Mesenteric fat pad (tissue), 1 donor: ENCODE measurements at places on chromosomes 5 and 9. TPM values are rescaled to one million over a fixed set of nuclear protein-coding genes. Genes with fewer than 3 reads are reported as not detected.

Gene TSSK1B
- total RNA-seq = not detected

Gene CCL27
- not detected for total RNA-seq

- no peak for DNase-seq
Measured at GRCh38 chr5:83810511-83810910, 89.9 kb upstream of the HAPLN1 start.

GRCh38 chr9:133686642-133687575 is 50.7 kb downstream of the DBH start:
- DNase-seq = no peak

- DNase-seq = no peak
Measured at GRCh38 chr9:16070455-16071145, 517.8 kb downstream of the CCDC171 start.

Gene RASGRF2
- 30.7 TPM for total RNA-seq

- DNase-seq = no peak
Measured at GRCh38 chr5:42807722-42808447, 3.8 kb downstream of the SELENOP start.

Gene PLGRKT
- total RNA-seq = 19.5 TPM

DNA sequence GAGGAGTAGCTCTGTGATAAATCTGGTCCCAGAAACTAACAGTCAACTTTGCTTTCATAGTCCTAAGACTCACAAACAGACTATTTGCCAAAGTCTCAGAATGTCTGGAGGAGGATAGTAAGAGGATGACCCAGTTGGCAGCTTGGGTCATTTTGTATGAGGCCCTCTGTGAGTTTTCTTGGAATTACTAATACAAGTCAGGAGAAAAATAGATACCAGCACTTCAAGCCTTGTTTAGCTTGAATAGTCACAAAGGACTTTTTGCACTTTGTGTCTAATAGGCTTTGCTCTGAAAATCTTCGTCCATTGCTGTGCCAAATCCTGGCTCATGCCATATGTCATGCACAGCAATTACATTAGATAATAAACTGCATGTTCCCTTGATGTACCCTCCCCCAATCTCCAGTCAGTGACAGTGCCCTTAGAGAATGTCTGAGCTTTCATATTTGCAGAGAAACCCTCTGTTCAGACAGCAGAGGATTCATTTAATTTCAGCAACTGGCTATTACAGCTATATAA is 612.8 kb downstream of the CSNK1G3 start:
- DNase-seq = no peak

Gene IFNA13
- not detected for total RNA-seq

- no peak for DNase-seq
Measured at GRCh38 chr5:18321262-18321942, 687.1 kb downstream of the TAF11L14 start.

DNA sequence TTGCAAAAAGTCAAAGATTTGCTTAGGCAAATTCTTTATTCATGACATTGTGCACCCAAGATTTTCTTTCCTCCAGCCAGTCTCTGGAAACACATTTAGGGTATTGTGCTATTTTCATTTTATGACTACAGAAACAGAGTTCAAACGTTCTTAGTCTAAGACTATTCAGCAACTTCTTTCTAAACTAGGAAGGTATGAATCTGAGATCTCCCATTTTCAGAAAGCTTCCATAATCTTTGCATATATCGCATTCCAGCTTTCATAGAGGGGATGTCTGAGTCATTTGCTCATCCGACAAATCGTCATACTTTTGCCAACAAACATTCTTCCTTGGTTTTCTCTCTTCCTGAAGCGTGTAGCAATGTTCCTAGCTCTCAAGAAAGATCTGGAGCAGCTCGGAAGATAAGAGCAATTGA is 1.6 kb upstream of the PAPPA start:
- no peak for DNase-seq

- no peak for DNase-seq
Measured at GRCh38 chr9:86407022-86407421, 52.8 kb upstream of the TUT7 start.

Gene SPTLC1
- total RNA-seq = 60.1 TPM

- no peak for DNase-seq
Measured at GRCh38 chr5:25544652-25545249, 900.0 kb upstream of the CDH10 start.

Gene SLCO6A1
- total RNA-seq = not detected

DNA sequence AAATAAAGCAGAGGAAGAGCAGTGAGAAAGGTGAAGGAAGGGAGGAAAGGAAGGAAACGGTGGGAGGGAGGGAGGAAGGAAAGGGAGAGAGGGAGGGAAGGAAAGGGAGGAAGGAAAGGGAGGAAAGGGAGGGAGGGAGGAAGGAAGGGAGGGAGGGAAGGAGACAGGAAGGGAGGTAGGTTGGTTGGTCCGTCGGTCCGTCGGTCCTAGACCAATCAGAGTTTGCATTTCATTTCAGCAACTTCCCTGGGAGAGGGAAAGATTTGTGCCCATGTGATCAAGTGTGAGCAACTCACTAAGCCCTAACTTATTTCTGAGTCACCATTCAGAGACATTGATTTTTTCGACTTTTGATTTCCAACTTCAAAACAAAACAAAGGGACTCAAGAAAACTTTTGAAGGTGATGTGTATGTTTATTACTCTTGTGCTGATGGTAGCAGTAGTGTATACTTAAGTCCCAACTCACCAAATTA is 18.8 kb downstream of the NANS start:
- no peak for DNase-seq

DNA sequence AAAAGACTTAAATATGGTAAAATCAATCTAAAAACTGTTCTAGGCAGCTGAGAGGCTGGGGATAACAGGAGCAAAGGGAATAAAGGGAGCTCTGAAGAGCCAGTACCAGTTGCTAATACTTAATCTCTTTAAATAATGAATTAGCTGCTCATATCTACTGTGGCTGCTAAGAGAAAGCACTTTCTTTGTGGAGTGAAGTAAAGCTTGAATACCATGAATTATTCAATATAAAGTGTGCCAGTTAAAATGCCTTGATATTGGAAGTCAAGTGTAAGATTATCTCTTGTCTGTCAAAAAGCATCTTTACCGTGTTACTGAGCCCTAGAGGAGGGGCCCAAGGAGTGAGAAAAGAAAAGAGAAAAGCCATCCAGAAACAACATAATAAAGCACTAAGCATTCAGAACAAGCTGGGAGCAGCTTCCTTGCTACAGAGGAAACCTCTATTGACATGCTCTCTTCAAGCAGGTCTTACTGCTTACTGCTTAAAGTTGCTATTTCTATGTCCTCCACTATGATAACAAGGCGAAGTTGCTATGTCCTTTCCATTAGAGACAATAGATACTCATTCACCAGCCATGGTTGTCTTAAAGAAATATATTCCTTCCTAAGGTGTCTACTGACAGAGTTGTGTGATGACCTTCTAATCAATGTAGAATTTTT is 297.4 kb downstream of the CETN3 start:
- DNase-seq = no peak

Gene FOXD4L3
- total RNA-seq = not detected

DNA sequence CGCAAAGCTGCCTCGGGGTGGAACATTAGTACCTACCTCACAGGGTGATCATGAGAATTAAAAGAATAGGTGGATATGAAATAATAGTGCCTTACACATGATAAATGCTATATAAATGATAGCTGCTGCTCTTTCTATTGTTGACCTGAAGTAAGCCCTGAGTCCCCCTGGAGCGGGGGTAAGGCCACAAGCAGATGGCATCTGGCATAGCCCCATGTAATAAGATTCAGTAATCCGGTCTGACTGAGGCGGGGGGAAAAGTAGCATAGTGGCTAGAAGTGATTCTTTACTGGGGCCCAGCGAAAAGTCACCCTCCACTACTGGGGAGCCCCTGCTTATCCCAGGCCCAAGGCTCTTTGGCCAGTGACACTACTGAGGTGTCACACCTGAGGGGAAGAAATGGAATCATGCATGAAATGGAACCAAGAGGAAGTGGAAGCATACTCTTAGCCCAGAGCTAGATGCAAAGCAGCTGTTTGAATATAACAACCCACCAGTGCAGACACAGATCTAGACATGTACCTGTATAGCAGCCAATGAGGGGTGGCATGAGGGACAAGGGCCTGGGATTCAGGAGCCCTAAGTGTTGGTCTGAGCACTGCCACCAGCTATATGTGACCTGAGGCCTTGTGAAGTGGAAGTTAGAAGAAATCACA is 16.1 kb upstream of the FGFR4 start:
- DNase-seq = no peak

DNA sequence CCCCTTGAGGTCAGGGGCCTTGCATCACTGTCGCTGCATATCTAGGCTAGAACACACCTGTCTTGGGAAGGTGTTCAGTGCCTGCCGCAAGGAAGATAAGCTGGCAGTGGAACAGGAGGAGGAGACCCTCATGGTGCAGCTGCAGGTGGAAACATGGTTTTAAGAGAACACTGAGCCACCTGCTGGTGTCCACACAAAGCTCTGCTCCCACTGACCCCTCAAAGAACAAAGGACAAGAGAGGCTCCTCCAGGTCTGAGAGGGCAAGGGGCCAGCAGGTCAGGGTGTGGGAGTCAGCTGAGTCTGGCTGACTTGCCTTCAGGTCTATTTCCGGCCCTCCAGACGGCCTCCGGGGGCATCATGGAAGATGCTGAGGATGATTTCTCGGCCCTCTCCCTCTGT is 210.1 kb upstream of the TBCA start:
- no peak for DNase-seq

GRCh38 chr5:54083851-54084250 is 226.5 kb downstream of the ARL15 start:
- DNase-seq = no peak

Gene RNF180
- 13.0 TPM for total RNA-seq

DNA sequence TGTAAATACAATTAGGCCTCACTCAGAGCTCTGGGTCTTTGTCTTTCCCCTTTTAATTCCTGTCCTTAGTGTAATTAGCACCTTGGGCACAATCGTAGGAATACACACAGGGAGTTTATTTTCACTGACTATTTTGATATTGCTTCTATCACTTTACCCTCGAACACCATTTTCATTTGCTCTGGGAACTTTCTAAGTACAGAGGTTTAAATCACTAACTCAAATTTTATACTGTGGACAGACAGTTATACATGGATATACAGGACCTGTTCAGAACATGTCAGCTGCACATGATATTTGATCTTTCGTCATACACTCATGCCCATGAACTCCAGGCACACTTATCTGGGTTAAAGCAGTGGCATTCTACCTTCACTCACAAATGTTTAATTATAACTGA is 217.8 kb upstream of the TMEM161B start:
- DNase-seq = no peak

DNA sequence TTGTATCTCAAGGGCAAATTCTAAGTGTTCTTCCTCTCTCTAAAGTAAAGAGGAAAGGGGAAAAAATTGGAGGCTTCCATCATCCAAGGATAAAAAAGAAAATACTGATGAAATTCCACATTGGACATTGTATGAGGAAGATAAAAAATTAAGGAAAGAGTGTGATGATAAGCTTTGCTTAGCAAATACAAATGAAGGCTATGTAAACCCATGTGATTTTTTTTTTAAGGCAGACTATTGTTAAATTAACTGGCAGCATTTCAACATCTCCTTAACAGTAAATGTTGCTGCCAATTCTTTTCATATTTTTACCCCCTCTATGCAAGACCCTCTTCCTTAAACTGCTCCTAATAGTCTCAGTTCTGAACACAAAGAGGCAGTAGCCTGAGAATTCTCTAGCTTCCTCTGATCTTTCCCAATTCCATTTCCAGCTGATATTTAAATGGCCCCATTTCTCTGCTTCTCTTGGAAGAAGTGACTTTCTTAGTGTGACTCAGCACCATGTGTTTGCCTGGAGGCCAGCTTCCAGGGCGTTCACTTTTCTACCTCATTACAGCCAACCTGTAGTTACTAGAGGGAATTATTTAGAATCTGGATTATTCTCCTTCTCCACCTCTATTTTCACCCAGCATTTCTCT is 159.7 kb downstream of the TLE1 start:
- DNase-seq = no peak

DNA sequence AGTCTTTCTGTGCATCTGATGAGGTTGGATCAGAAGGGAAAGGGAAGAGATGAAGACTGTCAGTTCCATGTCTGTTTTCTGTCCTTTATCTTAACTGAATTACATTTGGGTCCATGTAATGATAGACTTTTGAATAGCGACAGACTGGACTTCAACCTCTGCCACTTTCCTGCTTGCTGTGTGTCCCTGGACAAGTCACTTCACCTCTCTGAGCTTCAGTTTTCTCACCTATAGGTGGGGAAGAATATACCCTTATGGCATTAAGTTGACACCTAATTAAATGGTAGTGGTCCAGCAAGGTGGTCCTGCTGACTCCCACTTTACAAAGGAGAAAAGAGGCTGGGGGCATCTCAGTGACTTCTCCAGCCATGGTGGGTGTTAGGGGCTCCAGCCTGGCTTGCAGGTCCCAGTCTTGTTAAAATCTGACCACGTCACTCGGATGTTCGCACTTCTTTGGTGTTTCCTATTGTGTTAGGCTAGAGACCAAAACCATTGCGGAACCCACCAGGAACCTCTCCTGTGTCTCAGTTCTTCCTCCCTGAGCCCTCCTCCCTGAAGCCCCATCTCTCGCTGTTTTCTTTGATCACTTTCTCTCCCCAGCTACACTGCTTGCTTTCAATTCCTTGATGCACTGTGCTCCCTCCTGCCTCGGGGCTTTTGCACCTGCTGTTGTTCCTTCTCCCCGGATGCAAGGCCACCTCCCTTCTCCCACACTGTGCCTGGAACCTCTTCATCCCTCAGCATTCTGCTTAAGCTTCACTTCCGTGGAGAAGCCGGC is 256.5 kb downstream of the NSG2 start:
- DNase-seq = no peak

DNA sequence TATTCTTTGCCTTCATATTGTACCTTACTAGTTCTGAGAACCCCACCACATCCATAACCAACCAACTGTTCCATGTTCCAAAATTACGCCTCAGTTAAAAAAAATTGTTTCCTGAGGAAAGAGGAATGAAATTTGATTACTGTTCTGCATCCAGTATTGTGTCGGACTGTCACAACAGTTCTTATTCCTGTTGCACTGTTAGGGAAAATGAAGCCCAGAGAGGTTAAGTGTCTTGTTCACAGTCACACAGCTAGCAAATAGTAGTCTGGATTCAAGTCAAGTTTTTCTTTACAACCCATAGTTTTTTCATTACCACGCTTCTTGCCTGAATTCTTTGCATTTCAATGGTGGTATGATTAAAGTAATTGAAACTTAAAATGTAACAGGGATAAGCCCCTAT is 4.4 kb downstream of the FSD1L start:
- DNase-seq = no peak

DNA sequence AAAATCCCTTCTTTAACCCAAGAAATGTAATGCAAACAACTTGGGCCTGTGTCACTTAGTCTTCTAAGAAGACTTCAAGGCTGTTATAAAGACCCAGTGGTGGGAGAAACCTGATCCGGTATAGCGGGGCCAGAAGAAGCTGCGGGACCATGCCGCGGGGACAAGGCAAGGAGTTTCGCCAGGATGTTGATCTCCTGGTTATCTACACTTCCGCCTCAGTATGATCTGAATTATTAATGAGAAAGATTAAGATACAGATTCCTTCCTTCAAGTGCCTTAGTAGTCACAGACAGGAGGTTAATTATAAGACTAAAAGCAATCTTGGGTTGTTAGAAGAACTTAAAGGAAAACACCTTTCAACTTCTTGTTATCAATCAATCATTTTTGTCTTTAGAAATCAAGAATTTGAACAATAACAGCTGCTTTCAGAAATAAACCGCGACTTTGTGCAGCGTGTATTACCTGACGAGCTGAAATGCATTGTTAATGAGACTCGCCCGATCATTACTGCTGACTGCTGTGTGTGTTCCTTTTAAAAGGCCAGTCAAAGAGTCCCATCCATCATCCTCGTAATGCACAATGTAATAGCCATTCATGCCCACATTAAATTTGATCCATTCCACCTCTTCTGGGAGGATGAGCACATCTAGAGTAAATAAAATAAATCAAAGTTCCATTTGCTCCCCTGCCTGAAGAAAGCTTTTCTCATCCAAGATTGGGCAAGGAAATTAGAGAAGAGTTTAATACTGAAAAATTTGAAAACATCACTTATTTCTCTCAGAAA is 22.2 kb downstream of the ERAP1 start:
- no peak for DNase-seq

Gene UBAC1
- 36.3 TPM for total RNA-seq
